ENCODE measurements at places on chromosomes 11 and 22. TPM values are rescaled to one million over a fixed set of nuclear protein-coding genes. Genes with fewer than 3 reads are reported as not detected.
A peak's percentile ranks its signal among the peaks of the same experiment; 100 is the strongest.

DNA sequence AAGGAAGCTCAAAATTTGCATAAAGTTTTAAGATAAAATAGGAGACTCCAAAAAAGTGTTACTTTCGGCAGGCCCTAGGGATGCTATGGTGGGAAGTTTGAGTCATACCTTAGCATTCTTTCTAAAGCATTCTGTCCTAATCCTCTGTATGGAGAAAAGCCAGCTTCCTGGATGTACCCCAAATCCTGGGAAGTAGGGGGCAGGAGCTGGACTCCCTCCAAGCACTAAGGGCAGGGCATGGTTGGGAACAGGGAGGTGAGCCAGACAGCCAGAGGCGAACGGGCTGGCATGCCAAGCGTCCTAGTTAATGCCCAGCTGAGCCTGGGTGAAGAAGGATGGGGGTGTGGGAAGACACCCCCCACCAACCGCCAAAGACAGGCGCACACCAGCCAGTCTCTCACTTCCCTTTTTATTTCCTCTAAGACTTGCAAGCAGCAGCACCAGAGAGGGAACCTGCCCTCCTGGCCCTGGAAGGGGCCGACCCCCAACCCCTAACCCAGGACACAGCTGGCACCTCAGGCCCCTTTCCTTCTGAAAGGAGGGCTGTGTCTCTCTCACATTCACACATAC lies 23.9 kb downstream of the RTN4RL2 start:
- DNase-seq = no peak
- peaks cover 37% of the 10 kb centered on the region for H3K36me3 ChIP-seq
- peaks cover 28% of the 10 kb centered on the region for H3K4me1 ChIP-seq
- H3K4me3 ChIP-seq = no peak overlapping the region

DNA sequence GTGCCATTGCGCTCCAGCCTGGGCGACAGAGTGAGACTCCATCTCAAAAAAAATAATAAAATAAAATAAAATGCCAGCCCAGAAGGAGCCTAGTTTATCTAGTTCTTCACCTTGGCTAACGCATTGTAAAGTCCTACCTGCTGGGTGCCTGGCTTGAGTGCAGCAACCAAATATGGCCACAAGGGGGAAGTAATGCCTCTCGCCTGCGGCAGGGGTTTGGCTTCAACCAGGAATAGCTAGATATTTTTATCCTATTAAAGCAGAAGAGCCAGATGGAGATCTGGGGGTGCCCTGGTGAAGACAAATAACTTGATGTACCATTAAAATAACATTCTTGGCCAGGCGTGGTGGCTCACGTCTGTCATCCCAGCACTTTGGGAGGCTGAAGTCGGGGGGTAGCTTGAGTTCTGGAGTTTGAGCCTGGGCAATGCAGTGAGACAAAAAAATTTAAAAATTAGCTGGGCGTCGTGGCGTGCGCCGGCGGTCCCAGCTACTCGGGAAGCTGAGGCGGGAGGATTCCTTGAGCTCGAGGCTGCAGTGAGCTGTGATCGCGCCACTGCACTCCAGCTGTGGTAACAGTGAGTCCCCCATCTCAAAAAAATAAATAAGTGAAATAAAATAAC lies 20.6 kb upstream of the PLEKHB1 start:
- peaks cover 26% of the 10 kb centered on the region for H3K4me1 ChIP-seq
- no peaks in the 10 kb centered on the region for H3K36me3 ChIP-seq
- peak; percentile 53 for DNase-seq
- peak overlapping the region; percentile 16 for H3K4me3 ChIP-seq
- no peak overlapping the region for H3K27ac ChIP-seq

DNA sequence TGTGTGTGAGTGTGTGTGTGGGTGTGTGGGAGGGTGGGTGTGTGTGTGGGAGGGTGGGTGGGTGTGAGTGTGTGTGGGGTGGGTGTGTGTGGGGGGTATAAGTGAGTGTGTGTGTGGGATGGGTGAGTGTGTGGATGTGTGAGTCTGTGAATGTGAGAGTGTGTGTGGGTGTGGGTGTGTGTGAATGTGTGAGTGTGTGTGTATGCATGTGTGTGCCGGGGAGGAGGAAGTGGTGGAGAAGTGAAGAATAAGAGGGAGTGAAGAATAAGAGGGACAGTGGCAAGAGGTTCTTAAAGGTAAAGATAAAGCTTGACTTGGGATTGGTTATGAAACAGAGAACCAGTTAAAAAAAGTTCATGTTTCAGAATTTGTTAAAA lies 54.0 kb downstream of the PRR5L start:
- DNase-seq = no peak
- H3K27ac ChIP-seq = no peak overlapping the region
- no peaks in the 10 kb centered on the region for H3K27me3 ChIP-seq
- H3K36me3 ChIP-seq = no peaks in the 10 kb centered on the region
- H3K4me3 ChIP-seq = no peak overlapping the region
- no peaks in the 10 kb centered on the region for H3K4me1 ChIP-seq

TIMP3 gene
- total RNA-seq = 247 TPM

FAT3 gene
- 0.15 TPM for total RNA-seq

- no peaks in the 10 kb centered on the region for H3K27me3 ChIP-seq
- no peak overlapping the region for H3K4me3 ChIP-seq
- no peaks in the 10 kb centered on the region for H3K36me3 ChIP-seq
- no peak overlapping the region for H3K27ac ChIP-seq
These were observed 293.3 kb upstream of the MPPED2 start for GRCh38 chr11:30879322-30880005.

TST gene
- 49.1 TPM for total RNA-seq

DNA sequence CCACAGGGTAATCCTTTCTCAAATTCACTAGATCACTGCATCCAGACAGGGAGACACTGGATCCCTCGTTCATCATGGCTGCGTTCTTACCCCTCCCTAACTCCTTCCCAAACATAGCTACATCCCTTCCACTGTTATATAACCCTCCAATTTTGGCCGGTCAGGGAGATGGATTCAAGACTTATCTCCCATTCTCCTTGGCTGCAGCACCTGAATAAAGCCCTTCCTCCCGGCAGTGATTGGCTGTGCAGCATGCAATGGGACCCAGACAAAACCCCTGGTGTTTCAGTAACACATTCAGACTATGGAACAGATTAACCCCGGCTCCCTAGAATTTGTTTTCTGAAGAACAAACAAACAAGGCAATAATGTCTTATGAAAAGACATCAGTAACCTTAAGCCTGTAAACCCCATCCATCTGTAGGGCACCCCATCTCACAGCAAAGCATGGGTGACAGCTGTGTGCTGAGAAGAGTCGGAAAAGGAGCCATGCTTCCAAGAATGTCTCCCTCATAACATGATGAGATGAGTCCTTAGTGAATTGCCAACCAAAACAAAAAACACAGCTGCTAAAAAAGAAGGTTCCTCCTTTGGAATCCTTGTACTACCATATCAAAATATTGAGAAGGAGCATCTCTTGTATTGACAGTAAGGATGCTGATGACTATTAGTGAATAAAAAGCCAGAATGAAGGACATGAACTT lies 5.0 kb downstream of the MIF start:
- DNase-seq = no peak
- H3K4me1 ChIP-seq = peaks cover 14% of the 10 kb centered on the region
- H3K4me3 ChIP-seq = no peak overlapping the region
- H3K27me3 ChIP-seq = no peaks in the 10 kb centered on the region

REXO2 gene
- total RNA-seq = 177 TPM

DNA sequence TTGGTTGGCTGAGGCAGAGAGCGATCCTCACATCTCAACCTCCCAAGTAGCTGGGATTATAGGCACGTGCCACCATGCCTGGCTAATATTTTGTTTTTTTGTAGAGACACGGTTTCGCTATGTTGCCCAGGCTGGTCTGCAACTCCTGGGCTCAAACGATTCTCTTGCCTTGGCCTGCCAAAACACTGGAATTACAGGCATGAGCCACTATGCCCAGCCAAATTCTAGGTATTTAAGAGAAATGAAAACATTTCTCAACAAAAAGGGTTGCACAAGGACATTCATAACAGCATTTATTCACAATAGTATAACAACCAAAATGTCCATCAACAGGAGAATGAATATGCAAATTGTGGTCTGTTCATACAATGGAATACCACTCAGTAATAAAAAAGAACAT lies 31.7 kb upstream of the RBX1 start:
- no peaks in the 10 kb centered on the region for H3K4me1 ChIP-seq
- DNase-seq = no peak
- no peak overlapping the region for H3K27ac ChIP-seq

PTPRCAP gene
- 1.4 TPM for total RNA-seq

DNA sequence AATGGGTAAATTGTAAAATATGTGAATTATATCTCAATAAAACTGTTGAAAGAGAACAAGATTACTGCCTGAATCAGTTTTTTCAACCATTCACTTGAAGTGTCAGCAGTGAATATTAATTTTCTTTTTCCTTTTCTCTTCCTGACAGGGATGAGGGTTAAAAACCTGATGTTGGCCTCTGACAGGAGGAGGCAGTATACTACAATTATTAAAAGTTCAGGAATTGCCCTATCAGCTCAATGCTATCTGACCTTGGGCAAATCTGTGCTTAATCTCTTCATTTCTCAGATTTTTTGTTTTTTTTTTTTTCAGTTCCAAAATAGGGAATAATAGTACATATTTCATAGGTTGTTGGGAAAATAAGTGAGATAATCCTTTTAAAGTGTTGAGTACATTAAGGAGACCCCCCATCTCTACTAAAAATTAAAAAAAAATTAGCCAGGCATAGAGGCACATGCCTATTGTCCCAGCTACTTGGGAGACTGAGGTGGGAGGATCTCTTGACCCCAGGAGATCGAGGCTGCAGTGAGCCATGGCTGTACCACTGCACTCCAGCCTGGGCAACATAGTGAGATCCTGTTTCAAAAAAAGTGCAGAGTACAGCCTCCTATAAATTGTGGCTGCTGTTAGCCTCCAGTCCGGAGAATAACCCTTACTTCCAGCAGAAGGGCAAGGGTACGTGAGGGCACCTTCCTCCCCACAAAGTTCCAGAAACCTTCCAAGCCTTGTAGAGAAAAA lies 48.8 kb downstream of the TRIM44 start:
- no peak for DNase-seq
- H3K27me3 ChIP-seq = no peaks in the 10 kb centered on the region
- H3K27ac ChIP-seq = no peak overlapping the region
- H3K4me1 ChIP-seq = peaks cover 10% of the 10 kb centered on the region
- no peak overlapping the region for H3K4me3 ChIP-seq

DNA sequence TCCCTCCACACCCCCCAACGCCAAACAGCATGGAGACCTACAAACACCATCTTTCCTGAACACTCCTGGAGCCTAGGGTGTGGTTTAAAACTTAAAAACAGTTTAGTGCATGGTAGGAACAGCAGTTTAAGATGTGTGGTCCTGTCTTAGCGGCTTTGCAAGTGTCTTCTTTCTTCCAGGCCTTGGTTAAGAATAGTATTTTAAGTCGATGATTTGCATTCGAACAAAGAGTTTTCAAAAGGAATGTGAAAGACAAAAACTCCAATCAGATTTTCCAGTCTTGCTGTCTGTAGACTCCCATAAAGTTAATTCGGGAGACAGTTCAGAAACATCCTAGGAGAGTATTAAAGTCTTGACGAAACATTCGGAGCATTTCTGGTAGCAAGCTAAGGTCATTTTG lies 3.7 kb downstream of the FGF4 start:
- no peak overlapping the region for H3K27ac ChIP-seq
- H3K36me3 ChIP-seq = no peaks in the 10 kb centered on the region
- no peak overlapping the region for H3K4me3 ChIP-seq
- H3K4me1 ChIP-seq = no peaks in the 10 kb centered on the region

CABP2 gene
- total RNA-seq = not detected

CCDC116 gene
- not detected for total RNA-seq

DNA sequence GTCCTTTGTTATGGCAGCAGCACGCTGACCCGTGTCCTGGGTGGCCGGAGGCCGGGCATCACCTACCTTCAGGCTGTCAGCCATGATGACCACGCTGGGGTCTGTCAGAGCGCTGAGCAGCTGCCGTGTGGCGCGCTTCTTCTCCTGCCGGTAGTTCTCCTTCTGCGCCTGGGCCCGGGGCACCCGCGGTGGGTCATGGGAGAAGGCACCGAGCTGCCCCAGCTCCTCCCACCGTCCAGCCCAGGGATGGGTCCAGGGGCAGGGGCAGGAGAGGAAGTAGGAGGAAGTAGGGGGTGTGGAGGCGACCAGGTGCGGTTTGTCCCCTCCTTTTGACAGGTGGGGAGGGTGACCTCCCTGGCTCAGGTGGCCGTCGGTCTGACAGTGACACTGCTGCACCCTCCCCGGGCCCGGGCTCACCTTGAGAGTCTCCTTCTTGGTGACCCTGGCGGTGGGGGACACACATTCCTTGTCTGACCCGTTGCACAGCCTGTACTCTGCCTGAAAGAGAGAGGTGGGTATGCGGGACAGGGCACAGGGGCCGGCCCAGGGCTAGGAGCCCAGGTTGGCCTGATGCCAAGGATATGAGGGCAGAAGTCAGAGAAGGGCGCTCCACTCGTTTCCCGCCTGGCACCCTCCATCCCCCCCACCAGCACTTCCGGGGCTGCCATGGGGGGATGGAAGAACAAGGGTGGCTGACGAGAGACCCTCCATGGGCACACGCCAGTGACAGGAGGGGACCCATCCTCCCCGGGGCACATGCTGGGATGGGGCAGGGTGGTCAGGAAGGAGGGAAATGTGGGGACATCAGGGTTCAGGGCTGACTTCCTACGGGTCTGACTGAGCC lies 43.0 kb downstream of the OSBPL5 start:
- peaks cover 32% of the 10 kb centered on the region for H3K4me1 ChIP-seq
- H3K27me3 ChIP-seq = no peaks in the 10 kb centered on the region
- no peak overlapping the region for H3K4me3 ChIP-seq
- DNase-seq = no peak
- no peaks in the 10 kb centered on the region for H3K36me3 ChIP-seq
- H3K27ac ChIP-seq = no peak overlapping the region

DNA sequence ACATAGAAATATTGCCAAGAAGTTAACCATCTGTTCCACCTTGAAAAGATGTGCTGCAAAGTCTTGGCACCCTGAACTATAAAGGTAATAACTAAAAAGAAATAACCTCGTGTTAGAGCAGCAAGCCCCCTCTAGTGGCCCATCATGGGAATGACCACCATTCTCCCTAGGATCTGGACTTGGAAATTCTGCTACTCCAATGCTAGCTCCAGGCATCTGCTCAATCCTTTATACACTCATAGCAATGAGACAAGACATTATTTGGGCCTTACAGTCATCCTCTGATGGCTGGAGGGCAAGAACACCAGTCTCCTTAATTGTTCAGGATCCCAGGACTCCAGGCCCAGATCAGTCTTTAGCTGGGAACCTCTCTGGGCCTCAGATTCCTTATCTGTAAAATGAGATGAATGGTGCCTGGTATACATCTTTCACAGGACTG lies 76.0 kb downstream of the CWC15 start:
- no peak overlapping the region for H3K27ac ChIP-seq
- H3K4me1 ChIP-seq = peaks cover 13% of the 10 kb centered on the region
- no peak overlapping the region for H3K4me3 ChIP-seq
- peaks cover 21% of the 10 kb centered on the region for H3K36me3 ChIP-seq
- H3K27me3 ChIP-seq = no peaks in the 10 kb centered on the region

GRCh38 chr11:120334894-120335462 lies 1.2 kb upstream of the ARHGEF12 start:
- H3K4me3 ChIP-seq = peak overlapping the region; percentile 73
- H3K27ac ChIP-seq = peak overlapping the region; percentile 97
- H3K27me3 ChIP-seq = no peaks in the 10 kb centered on the region
- peaks cover 21% of the 10 kb centered on the region for H3K4me1 ChIP-seq
- DNase-seq = peak; percentile 43

DTX4 gene
- 0.15 TPM for total RNA-seq
